Stimulated activated CD4-positive, alpha-beta T cell treated with anti-CD3 and anti-CD28 coated beads, TNF-alpha, amount 100 ng/mL, for 1 hour (primary cell): ENCODE measurements at places on chromosomes 2 and 18.

DNA sequence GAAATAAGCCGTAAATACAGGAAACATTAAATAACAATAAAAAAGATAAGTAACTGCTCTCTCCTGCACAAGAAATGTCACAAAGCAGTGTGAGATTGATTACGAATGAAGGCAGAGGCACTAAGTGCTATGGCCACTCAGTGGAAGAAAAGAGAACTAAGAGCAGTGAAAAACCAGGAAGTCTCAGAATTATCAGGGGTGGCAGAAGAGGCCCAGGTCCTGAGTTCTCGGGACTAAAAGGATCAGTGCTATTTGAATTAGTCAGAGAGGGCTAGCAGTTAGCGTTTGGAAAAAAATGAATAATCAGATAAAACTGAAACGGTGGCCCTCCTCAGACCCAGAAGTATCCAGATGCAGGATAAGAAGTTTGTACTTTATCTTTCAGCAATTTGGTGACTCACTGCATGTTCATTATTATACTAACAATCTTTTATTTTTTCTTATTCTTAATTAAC is 367.1 kb downstream of the ZEB2 start:
- DNase-seq, result no peak

DNA sequence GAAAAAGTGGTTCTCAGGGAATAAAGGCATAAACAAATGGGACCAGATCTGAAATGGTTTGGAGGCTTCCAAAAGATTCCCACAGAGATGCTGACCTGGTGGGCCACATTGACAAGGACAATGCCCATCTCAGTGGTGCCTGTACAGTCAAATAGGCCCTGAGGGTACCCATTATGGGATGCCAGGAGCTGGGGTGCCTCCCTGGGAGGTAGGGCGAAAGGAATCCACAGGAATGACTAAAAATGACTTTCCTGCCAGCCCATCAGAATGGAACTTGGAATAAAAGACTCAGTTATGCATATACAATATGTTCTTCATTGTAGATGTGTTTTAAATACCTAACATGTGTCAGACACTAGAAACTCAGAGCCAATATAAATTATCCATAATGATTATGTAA is 248.5 kb downstream of the RNF144A start:
- DNase-seq, result no peak

DNA sequence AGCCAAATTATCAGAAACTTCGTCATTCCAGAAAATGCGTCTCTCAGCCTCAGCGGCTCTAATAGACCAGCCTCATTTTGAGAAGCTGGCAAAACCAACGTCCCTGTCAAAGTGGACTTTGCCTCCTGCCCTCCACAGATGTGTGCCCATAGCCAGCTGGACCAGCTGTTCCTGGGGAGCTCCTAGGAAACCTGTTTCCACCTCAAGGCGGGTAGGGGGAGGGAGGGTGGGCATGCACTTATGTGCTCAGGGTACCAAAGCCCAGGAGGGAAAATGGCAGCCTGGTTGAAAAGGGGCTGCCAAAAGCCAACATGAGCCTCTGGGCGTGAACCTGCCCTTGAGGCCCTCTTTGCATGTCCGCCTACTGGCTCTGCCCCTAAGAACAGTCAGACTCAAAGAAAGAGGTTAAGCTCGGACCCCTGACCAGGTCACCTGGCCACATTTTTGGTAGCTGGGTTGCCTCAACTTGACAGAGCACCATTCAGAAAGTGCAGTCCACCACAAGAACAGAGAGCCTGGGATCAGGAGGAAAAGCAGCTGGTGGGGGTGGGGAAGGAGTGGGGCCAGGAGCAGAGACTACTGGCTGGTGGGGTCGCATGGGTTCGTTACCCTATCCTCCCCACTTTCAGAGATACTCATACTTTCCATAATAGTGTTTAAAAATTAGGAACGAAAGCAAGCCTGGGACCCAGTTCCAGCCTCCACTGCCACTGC is 3.5 kb downstream of the PER2 start:
- no peak for DNase-seq

DNA sequence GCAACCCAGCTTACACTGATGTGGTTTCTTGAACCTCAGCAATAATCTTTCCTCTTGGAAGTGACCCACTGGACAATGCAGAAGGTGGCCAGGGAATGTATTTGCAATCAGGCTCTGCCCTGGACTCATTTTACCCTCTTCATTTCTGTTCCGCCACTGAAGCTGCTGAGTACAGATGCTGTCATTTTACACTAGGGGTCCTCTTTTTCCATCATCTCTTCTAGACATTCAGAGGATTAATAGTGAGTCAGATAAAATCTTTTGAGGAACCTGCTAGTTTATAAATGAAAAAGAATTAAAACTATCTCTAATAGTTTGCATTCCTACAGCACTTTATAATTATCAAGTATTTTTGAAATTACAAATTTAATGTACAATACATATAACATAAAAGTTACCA is 87.9 kb upstream of the PNPT1 start:
- DNase-seq, result no peak

- no peak for DNase-seq
Observed at GRCh38 chr2:57720728-57721627, 325.6 kb upstream of the VRK2 start.

DNA sequence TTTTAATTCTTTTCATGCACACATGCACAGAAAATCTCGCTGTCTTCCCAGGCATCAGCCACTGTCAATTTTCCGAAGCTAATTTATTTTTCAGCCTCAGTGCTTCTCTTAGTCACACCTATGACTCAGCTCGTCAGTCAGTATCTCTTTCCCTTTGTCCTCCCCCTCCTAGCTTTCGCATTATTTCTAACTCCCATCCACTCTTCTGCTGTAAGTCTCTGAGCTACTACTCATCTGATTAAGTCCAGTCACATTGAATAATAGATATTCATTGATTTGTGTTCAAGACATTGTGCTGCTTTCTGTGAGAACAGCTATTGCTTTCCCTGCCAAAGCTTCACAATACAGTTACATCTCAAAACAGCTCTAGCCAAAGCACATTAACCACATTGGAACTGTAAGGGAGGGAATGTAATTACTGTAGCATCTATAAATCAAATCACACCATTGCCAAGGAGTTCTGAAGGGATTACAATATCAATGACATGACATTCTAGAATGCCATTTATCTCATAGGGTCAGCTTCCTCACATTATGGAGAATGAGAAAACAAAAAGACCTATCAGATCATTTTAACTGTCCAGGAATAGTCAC is 89.4 kb downstream of the SCN3A start:
- no peak for DNase-seq

DNA sequence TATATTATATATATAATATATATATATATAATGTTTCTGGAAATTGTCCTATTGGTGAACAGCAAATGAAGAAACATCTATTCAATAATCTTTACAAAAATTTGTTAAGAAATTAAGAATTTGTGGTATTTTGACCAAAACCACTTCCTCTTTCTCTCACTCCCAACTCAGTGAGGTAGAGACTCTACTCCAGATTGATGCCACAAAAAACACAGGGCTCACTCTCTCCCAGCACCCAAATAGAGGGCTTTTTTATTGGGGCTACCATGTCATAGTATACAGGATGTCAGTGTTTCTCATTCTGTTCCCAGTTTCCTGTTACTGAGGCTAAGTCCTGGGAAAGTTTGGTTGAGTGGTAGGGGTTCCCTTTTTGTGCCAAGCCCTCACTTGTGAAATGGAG is 1155.4 kb downstream of the BCL11A start:
- DNase-seq, result no peak

DNA sequence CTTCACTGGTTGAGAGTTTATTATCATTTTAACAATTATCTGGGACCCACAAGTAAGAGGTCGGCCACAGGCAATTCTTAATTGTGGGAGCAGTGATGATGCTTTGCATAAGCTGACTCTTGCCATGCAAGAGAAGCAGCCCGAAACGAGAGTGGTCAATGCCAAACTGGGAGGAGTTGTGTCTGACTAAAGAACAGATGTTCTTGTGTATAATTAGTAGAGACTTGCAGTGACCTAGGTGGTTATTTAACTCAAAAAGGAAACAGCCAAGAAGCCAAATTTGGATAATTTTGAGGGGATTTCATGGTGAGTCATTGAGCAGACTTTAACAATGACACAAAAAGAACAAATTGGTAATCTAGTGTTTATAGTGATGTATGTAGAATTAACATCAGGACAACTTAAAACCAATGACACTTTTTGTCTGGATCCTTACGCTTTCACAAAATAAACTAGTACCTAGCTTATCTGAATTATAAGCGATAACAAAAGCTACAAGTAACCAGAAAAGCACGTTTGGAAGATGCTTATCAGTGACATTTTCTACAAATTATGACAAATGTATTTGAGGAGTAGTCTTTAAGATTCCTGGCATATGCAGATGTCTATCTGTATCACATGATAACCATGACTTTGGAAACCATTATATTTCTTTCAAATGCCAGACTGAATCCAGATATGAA is 184.7 kb upstream of the DLGAP1 start:
- no peak for DNase-seq

GRCh38 chr2:190663839-190664238 is 15.0 kb downstream of the NAB1 start:
- no peak for DNase-seq

- DNase-seq, result no peak
Observed at GRCh38 chr2:54240515-54241469, 15.2 kb downstream of the TSPYL6 start.

- no peak for DNase-seq
Observed at GRCh38 chr2:11658208-11659114, 11.5 kb downstream of the NTSR2 start.

DNA sequence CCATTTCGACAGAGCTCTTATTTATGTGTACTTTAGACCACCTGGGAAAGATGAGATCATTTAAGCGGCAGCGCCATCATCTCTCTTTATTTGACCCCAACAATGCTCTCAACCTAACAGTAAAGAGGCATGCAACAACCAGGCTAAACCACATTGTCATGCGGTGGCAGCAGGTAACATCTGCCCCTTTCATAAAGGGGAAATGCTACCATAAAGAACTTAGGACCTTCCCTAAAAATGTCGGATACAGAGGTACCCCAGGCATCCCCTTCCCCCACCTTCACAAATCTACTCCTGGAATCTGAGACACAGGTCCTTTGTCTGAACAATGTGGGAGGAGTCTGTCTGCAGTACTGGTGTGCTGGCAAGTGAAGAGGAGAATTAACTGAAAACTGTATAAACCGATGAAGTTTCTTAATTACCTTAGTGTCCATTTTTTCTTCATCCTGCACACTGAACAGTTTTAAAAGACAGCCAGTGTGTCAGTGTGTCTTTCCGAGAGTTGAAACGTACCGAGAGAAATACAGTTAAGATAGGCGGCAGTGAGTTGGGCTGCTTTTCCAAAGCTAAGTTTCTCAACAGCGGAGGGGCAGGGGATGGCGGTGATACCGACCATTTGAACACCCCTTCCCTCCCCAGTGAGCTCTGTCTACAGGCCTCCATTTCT is 1.9 kb downstream of the MEX3C start:
- no peak for DNase-seq

GRCh38 chr18:2794159-2794558 is 52.6 kb upstream of the EMILIN2 start:
- no peak for DNase-seq

DNA sequence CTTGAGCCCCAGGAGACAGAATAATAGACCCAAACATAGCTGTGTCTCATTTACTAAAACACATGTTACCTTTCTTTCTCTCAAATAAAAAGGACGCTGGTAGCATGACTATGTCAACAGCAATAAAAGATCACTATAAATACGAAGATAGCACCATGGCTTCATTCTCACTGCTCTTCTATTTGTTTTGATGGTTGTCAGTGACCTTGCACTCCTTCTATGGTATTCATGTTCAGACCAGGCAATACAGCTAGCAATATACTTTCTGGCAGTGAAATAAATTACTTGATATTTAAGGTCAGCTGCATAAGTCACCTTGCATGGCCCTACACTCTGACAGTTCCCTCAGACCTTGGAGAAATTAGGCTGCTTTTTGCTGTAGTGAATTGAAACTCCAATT is 263.2 kb upstream of the CDH7 start:
- no peak for DNase-seq

DNA sequence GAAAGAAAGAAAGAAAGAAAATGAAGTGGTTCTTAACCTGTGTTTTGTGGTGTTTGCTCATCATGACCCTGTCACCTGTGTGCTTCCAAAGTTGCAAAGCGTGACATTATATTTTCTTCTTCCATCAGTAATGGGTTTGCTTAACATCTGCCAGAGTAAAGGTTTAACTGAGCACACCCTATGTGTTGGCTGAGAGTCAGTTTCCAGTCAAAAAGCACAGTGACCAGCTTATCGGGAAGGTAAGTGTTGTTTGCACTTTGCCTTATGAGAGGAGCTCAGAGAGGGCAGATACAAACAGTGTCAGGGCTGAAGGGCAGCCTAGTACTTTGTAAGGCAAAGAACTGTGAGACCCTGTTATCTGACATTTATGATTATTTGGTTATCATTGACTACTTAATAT is 406.2 kb upstream of the CWC22 start:
- DNase-seq, result no peak

DNA sequence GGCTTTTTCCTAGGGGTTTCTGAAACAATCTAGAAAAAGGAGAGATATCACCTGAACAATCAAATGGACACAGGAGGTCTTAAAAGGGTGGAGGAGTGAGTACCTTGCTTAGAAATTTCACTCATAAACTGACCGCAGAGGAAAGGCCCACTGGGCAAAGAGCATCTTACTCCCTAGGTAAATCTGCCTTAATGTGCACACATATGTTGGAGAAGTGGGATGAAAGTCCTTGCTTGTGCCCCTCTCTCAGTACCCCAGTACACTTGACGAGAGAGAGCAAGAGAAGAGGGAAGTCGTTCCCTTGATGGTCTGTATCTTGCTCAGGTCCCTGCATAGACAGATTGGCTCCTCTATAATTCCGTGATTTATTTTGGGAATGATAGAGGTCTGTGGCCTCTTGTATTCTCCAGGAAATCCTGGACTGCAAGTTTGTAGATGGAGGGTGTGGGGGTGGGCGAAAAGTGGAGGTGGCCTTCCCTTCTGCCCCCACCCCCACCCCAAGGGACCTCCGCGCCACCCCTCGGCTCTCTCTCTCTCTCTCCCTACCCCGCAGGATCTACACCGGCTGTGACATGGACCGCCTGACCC is 6.8 kb downstream of the TBR1 start:
- DNase-seq, result no peak

GRCh38 chr2:121335294-121336290 is 50.6 kb upstream of the TFCP2L1 start:
- no peak for DNase-seq

DNA sequence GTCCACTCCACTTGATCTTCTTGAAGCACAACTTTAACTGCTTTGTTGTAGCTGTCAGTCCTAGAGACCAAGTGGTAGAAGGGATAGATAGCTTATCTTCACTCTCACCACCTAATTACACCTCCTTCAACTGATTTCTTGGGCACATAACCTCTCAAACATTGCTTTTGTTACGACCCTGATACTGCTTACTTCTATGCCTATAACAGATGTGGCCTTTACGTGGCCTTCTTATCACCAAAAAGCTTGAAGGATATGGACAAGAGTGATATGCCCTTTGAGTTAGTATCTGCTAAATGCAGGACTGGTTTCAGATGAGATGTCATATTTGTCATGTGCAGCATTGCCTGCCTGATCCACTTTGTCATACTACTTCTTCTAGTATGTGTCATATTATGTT is 847.2 kb downstream of the TDRD15 start:
- DNase-seq, result no peak

DNA sequence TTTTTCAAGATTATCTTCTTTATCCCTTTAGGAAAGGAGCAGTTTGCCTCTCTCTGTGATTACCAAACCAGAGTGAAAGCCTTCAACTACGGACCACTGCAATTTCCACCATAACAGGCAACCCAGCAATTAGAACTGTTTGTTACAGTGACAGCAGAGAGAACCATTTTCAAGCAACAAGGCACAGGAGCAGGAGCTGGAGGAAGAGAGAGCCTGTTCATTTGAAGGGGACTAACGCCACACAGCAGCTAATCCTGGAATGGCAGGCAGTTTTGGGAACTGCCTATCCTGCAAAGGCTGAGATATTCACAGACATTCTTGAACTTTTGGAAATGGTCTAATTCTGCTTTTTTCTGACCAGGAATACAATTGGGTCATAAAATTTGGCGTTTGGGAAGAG is 1541.9 kb upstream of the PIK3C3 start:
- no peak for DNase-seq
